Renal cortical epithelial cell (primary cell): ENCODE measurements at places on chromosomes 4 and X.

DNA sequence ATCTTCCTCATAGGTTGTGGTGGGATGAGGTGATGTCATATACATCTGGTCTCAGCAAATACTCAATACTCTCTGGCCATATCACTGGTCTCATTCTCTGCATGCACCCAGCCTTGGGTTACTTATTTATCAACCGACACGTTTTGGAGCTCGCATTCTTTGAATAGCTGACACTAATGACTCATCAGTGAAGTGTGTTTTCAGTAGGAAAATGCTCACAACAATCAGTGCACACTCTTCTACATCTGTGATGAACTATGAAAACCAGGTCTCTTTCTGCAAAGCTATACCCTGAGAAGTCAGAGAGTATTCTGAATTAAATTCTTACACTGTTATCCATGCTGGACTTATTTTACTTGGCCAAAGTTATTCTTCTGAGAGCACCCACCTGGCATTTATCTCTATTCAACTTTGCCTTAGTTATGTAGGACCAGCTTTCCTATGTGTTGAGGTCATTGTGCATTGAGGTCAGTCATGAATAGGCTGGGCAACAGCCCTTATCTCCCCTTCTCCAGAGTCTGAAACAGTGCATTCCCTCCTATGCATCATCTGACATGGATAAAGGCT lies 58.7 kb upstream of the DHX15 start:
- DNase-seq, result peak; percentile 98

DNA sequence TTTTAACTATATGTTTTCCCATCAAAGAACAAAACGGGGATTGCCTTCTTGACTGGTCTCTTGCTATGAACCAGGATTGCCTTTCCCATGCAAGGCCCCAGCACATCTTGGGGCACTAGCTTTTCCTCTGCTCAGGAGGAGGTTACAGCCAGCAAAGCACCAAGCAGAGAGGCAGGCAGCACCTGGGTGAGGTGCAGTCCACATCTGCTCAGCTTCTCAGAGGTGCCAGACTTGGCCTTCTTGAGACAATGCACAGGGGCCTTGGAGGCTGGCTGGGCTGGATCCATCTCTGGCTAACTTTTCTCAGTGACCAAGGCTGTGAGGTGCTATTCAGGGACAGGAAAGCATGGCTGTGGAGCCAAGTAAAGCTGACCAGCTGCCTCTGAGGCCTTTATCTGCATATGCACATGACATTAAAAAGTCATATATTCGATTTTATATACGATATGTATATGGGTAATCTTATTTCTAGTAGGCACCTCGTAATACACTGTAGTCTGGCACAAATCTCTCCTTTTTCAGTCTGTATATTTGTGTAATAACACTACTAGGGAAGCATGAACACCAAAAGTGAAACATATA lies 86.9 kb downstream of the CC2D2A start:
- DNase-seq, result no peak

GRCh38 chr4:123832173-123833026 lies 435.8 kb downstream of the SPRY1 start:
- DNase-seq, result peak; percentile 97

DNA sequence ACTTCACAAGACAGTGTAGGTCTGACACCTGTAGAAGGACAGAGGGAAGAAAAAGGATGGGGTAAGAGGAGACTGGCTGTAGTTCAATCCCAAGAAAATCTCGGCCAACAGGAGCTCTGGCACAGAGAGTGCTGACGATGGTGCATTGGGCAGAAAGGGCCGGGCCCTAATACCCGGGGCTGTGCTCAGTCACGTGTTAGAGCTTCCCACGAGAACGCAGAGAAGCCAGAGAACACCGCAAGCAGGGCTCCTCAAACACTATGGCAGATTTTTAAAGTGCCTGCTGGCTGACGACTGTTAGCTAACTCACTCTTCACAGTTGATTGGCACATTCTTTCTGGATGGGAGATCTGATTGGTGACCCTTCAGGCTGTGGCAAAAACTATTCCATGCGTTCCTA lies 35.5 kb downstream of the EREG start:
- DNase-seq, result no peak

DNA sequence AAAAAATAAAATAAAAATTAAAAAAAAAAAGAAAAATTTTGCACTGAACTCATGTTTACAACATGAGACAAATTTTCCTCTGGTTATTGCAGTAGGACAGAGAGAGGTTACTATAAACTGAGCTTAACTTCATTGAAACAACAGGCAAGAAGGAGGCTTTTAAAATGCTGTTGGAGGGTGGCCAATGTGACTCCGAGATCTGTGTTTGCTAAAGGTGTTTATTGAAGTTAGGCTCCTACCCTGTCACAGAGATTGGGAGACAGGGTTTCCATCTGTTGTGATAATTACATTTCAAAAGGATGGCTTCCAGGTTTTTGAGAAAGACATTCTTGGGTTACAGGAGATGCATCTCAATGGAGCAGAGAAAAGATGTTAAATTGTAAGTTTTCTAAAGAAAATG lies 370.5 kb upstream of the HS3ST1 start:
- DNase-seq, result no peak

- DNase-seq, result peak; percentile 92
Measured at GRCh38 chr4:75598390-75598789, 31.9 kb downstream of the CDKL2 start.

GRCh38 chrX:130163398-130163797 lies 2.2 kb downstream of the AIFM1 start:
- peak; percentile 22 for DNase-seq

GRCh38 chr4:15198070-15198727 lies 195.9 kb downstream of the CPEB2 start:
- DNase-seq, result no peak

GRCh38 chr4:158884280-158884679 lies 115.5 kb downstream of the FNIP2 start:
- DNase-seq, result peak; percentile 30

GRCh38 chr4:114603497-114603896 lies 4.9 kb downstream of the UGT8 start:
- no peak for DNase-seq

GRCh38 chr4:24595659-24596058 lies 11.3 kb upstream of the DHX15 start:
- DNase-seq, result peak; percentile 35

DNA sequence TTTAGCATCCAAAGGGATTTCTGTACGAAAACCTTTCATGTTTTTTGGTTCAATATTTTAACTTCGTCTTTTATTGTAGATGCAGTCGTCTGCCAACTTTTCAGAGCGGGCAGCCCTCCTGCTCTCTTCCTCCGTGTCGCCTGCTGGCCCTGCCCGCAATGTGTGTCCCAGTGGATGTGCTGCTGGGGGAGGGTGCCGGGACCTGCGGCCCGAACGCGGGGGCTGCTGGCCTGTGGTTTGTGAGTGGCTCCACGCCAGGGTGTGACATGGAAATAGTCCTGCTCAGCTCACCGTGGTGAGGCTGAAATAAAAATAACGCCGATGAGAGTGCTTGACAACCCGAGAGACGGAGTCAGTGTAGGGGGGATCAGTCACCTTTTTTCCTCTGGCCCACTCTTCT lies 59.7 kb upstream of the GRPEL1 start:
- DNase-seq, result no peak

DNA sequence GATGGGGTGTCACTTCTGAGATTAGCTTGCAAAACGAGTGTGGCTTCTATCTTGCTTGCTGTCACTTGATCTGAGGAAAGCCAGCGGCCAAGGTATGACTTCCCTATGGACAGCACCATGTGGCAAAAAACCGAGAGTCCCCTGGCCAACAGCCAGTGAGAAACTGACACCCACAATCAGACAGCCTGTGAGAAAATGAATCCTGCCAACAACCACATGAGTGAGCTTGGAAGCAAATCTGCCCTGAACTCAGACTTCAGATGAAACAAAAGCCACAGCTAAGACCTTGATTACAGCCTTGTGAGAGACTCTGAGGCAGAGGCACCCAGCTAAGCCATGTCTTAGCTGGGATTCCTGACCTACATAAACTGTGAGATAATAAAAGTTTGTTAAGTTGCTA lies 45.5 kb downstream of the PPP1R2C start:
- no peak for DNase-seq

GRCh38 chr4:79585834-79586233 lies 177.8 kb upstream of the GK2 start:
- no peak for DNase-seq

DNA sequence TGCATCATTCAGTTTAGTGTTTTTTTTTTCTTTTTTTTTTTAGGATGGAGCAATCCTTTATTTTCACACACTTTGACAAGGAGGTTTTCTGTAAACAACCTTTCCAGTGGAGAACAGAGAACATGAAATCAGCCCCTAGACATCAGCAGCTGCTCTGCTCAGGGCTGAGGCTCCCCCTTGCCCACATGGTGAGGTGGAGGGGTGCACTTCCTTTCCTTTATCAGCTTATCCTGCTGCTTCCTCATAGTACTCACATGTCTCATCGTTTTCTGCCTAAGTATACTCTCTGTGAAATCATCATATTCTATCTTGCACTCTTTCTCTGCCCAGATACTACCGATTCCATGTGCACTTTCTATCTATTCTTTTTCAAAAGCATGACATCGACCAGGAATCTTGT lies 47.6 kb upstream of the PRSS12 start:
- DNase-seq, result no peak

- no peak for DNase-seq
Measured at GRCh38 chr4:114343015-114343414, 255.6 kb upstream of the UGT8 start.

DNA sequence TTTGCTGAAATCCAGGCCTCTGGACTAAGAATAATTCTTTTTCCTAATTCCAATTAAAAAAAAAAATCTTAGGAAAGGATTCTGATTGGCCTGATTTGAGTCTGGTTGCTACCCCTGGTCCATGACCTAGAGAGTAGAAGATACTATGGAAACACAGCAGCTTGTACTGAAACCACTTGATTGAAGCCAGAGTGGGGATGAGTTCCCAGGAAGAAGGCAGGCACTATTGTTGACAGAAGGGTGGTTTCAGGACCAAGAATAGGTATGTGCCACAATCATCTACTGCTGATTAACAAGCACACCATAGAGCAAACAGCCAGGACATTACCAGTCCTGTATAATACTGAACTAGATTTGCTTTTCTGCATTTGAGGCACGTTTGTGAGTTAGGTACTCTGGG lies 29.6 kb downstream of the STX18 start:
- DNase-seq, result no peak

GRCh38 chr4:6575503-6576240 lies 683 bp downstream of the MAN2B2 start:
- DNase-seq, result no peak

DNA sequence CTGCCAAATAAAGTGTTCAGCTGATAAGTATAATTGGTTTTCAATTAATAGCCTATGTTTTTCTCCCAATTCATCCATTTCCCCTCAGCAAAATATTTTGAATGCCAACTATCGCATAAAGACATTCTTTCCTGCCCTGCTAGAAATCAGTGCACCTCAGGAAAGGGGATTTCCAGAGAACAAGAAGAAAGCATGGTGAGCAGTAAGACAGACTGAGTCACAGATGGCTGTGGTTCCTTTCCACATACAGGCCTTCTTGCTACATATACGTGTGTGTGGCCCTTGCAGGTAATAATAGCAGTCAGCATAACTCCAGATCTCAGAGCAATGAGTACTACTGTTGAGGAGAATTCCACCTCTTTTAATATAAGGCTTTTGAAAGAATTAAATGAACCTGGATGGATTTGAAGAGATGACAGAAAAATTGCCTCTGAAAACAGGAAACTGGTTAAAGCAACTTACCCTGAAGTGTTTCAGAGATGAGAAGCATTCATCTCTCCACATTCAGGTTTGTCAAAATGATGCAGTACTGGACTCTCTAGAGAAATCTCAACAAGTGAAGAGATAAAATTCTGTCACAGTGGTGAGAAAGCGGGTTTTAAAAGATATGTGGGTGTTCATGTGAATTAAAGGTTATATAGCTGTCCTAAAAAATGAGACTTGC lies 13.6 kb downstream of the GASK1B start:
- DNase-seq, result peak; percentile 97

DNA sequence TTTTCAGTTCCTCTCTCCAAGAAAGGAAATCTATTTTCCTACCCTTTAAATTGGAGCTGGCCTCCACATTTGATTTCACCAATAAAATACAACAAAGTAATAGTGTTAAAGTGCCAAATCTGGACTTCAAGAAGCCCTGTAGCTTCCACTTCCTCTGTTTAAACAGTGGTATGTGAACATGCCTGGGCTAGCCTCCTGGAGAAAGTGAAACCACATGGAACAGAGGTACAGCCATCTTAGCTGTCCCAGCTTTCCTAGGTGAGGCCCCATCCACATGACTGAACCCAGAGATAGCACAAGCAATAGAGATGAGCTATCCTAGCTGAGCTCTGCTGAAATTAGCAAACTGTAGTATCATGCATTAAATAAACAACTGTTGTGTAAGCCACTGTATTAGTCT lies 131.8 kb upstream of the VCX start:
- DNase-seq, result peak; percentile 0

- peak; percentile 1 for DNase-seq
Measured at GRCh38 chr4:106126062-106126461, 189.9 kb downstream of the TBCK start.
